Dermis blood vessel endothelial cell (primary cell): ENCODE measurements at places on chromosomes 11 and 22. TPM values are rescaled to one million over a fixed set of nuclear protein-coding genes. Genes with fewer than 3 reads are reported as not detected.

The ACTN3 gene
- under 0.01 and 0.14 TPM in 2 replicates for total RNA-seq

The CHADL gene
- total RNA-seq: 1.1 and 2.0 TPM in 2 replicates

The CEND1 gene
- total RNA-seq: 0.14 and 0.17 TPM in 2 replicates

The RIBC2 gene
- total RNA-seq: 0.34 and 1.3 TPM in 2 replicates

The C11orf97 gene
- total RNA-seq: not detected in 2 replicates

The MUC2 gene
- total RNA-seq: not detected in 2 replicates

The SLC22A6 gene
- total RNA-seq: not detected in 2 replicates

The IFITM1 gene
- total RNA-seq: 0.37 and 3.4 TPM in 2 replicates

The P4HA3 gene
- total RNA-seq: 19.2 and 37.4 TPM in 2 replicates

The OR4C3 gene
- not detected in 2 replicates for total RNA-seq

The RFPL2 gene
- total RNA-seq: 0.14 TPM in 1 of 2 replicates, not detected in the other

The ZFTA gene
- 25.4 and 30.1 TPM in 2 replicates for total RNA-seq

The MMP7 gene
- total RNA-seq: 3.7 and 9.2 TPM in 2 replicates

The CCDC188 gene
- total RNA-seq: 9.4 and 11.1 TPM in 2 replicates

The UBQLN3 gene
- total RNA-seq: not detected in 2 replicates

The RPUSD4 gene
- 39.7 and 41.0 TPM in 2 replicates for total RNA-seq

The BRSK2 gene
- 0.23 and 0.51 TPM in 2 replicates for total RNA-seq

The LMO2 gene
- total RNA-seq: 107 and 149 TPM in 2 replicates

The CARD18 gene
- not detected in 2 replicates for total RNA-seq

The FOLR2 gene
- not detected in 2 replicates for total RNA-seq

The CABP4 gene
- 1.0 and 4.9 TPM in 2 replicates for total RNA-seq

The ZP1 gene
- total RNA-seq: not detected in 2 replicates

The OAF gene
- 25.7 and 32.3 TPM in 2 replicates for total RNA-seq

The APLNR gene
- 3.0 and 19.6 TPM in 2 replicates for total RNA-seq

The SYT7 gene
- 0.51 and 3.0 TPM in 2 replicates for total RNA-seq

The SCGB1D2 gene
- total RNA-seq: not detected in 2 replicates

The FBLN1 gene
- total RNA-seq: 0.34 and 0.56 TPM in 2 replicates

The UPK3A gene
- total RNA-seq: not detected in 2 replicates

The UFD1 gene
- total RNA-seq: 105 and 147 TPM in 2 replicates

The FLRT1 gene
- not detected in 2 replicates for total RNA-seq

The PATE2 gene
- not detected in 2 replicates for total RNA-seq

The CXCR5 gene
- not detected in 2 replicates for total RNA-seq

The IFITM10 gene
- total RNA-seq: 0.33 and 1.5 TPM in 2 replicates

The RAB36 gene
- total RNA-seq: 0.34 and 0.70 TPM in 2 replicates

The MIAT gene
- total RNA-seq: 0.19 and 0.34 TPM in 2 replicates

The SERPING1 gene
- total RNA-seq: 0.19 and 0.85 TPM in 2 replicates

The ANGPTL5 gene
- total RNA-seq: 0.09 TPM in 1 of 2 replicates, not detected in the other

The NRIP3 gene
- total RNA-seq: 1.2 and 2.0 TPM in 2 replicates

The CCDC116 gene
- total RNA-seq: 0.17 and 0.28 TPM in 2 replicates

The SEPTIN3 gene
- under 0.01 and 0.14 TPM in 2 replicates for total RNA-seq

The LRRC55 gene
- total RNA-seq: 0.05 and 0.34 TPM in 2 replicates
